ENCODE measurements at places on chromosomes 7 and 10.
A peak's percentile ranks its signal among the peaks of the same experiment; 100 is the strongest.

DNA sequence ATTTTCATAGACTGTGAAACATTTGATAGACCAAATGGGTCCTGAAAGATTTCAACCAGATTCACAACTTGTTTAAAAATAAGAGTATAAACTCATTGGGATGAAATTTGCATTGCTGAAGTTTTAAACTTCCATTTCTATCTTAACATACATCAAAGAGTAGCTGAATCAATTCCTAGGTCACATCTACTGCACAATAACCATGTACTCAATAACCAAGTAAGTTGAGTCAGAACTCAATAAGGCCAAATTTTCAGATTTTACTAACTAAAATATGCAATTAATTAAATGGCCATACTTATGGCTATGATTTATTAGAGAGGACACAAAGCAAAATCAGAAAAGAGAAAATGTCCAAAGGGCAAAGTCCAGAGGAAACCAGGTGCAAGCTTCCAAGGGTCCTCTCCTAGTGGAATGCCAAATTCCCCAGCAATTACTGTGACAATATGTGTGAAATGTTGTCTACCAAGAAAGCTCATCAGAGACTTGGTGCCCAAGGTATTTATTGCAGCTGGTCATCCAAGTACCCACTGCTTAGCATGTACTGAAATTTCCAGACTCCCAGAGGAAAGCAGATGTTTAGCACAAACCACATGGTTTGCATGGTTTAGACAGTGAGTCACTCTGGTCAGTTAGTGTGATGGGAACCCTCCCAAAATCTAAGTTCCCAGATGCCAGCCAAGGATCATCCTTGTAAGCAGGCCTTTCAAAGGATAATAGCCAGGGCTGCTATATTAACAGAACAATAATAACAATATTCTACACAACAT is 238.9 kb downstream of the IPMK start:
- no peak for DNase-seq

GRCh38 chr7:149690688-149691446 is 82.5 kb downstream of the ZNF467 start:
- no peak for DNase-seq

GRCh38 chr7:140888087-140888486 is 36.6 kb downstream of the BRAF start:
- no peak for DNase-seq

DNA sequence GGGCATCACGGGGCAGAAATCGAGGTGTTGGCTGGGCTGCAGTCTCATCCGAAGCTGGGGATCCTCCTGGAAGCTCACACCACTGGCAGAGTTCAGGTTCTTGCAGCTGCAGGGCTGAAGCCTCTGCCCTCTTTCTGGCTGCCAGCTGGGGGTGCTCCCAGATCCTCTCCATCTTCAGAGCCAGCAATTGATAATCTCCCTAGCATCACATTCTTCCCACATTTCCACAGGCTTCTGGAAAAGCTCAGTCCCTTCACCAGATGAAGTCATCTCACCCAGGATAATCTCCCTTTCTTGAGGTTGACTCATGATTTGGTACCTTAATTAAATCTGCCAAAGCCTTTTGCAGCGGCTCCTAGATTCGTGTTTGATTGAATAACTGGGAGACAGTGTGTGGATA is 55.2 kb downstream of the NRP1 start:
- DNase-seq: no peak

GRCh38 chr7:29304756-29305155 is 110.2 kb downstream of the CHN2 start:
- DNase-seq: no peak

GRCh38 chr10:33201056-33201780 is 133.2 kb downstream of the NRP1 start:
- no peak for DNase-seq

- DNase-seq: no peak
Measured at GRCh38 chr7:11480143-11480542, 351.9 kb downstream of the THSD7A start.

- DNase-seq: peak; percentile 45
Measured at GRCh38 chr7:156666368-156667109, 26.0 kb downstream of the RNF32 start.

- DNase-seq: no peak
Measured at GRCh38 chr10:77297393-77297739, 340.2 kb downstream of the KCNMA1 start.

GRCh38 chr7:100509231-100509630 is 25.5 kb downstream of the NYAP1 start:
- DNase-seq: no peak

DNA sequence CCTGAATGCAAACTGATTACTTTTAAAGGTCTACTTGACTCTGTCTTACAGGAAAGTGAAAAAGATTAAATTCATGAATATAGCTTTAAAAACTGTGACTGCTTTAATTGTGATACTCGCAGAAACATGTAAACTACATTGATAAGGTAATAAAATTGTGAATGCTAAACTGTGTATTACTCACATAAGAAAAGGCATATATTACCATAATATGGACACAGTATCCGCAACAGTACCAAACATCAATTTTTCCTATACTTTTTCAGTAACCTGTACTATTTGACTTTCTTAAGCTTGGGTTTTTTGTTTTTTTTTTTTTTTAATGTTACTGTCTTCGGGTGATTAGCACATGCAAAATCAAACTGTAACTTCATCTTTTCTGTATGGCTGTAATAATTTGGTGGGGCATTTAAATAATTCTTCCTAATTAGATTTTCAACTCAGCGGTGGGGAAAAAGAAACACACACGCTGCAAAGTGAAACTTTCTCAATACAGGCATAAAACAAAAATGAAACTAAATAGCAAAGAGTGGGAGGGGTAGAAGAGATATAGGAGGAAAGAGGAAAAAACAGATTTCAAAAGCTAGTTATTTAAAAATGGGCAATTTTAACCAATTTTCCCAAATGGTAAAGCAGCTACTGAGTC is 23.2 kb downstream of the NT5C3A start:
- no peak for DNase-seq

DNA sequence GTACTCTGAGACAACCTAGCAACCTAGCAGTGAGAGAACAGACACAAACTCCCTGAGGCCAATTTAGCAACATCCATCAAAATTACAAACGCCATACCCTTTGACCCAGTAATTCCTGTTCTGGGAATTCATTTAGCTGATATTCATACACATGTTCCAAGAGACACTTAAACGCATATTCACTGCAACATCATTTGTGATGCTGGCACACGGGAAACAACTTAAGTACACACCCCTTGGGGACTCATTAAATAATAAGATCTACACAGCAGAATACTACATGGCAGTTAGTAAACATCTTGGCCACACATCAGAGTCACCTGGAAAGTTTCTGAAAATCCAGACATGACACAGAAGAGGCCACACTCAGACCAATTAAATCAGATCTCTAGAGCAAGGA is 17.6 kb downstream of the NUDCD3 start:
- no peak for DNase-seq

GRCh38 chr10:62069452-62070178 is 168.1 kb downstream of the ARID5B start:
- no peak for DNase-seq

- no peak for DNase-seq
Measured at GRCh38 chr7:2956526-2957368, 86.9 kb downstream of the CARD11 start.

DNA sequence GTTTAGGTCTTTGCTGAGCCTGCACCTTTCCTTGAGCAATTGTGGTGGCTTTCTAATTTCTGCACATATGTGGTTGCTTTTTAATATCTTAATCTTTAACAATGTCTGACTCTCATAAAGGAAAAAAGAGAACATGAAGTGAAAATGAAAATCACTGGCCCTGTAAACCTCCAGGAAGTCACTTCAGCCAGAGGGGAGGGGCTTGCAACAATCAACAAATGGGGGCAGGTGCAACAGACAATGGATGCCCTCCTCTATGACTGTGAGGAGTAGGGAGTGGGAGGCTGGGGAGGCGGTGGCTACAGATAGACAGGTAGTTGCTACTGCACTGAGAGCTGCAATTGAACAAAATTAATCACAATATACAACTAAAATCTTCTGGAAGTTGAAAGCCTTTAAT is 1377.4 kb downstream of the XPNPEP1 start:
- DNase-seq: no peak

DNA sequence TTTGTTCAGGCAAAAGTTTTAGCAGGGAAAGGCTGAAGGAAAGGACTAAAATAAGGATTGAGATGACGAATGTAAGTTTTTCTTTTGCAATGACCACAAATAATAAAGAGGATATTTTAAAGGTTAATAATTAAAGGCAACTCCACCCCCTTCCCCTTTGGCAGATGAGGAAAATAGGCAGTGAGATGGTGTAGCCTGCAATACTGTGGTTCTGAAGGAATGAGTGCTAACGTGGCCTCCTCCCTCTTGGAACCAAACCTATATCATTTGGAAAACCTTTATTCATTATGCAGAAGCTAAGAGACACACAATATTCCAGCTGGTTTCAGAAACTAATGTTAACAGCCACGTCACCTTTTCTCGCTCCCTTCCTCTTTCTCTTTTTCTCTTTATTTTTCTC is 70.9 kb upstream of the COL1A2 start:
- no peak for DNase-seq

- no peak for DNase-seq
Measured at GRCh38 chr10:42732266-42732665, 50.3 kb upstream of the BMS1 start.

DNA sequence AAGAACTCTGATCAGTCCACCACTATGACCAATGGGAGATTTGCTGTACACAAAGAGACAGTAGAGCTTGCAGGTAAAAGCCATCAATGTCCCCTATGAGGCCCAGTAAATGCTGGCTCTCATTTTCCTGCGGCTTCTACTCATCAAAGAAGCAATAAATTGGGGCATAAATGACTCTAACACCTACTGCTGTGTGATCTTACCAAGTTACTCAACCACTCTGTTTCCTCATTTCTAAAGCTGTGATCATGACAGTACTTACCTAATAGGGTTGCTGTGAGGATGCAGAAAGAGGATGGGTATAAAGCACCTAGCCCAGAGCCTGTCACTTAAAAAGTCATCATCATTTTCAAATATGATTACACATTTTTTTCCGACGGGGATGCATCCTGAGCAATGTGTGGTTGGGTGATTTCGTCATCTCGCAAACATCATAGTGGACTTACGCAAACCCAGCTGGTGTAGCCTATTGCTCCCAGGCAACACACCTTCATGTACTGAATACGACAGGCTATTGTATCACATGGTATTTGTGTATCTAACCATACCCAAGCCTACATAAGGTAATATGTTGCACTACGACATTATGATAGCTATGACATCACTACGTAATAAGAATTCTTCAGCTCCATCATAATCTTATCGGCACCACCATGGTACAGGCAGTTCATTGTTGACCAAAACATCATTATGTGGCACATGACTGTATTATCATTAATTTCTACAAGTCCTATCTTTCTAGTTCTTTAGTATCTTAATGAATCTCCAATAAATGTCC is 7.1 kb upstream of the MGMT start:
- no peak for DNase-seq

GRCh38 chr7:33243319-33243881 is 114.0 kb downstream of the BBS9 start:
- DNase-seq: no peak

DNA sequence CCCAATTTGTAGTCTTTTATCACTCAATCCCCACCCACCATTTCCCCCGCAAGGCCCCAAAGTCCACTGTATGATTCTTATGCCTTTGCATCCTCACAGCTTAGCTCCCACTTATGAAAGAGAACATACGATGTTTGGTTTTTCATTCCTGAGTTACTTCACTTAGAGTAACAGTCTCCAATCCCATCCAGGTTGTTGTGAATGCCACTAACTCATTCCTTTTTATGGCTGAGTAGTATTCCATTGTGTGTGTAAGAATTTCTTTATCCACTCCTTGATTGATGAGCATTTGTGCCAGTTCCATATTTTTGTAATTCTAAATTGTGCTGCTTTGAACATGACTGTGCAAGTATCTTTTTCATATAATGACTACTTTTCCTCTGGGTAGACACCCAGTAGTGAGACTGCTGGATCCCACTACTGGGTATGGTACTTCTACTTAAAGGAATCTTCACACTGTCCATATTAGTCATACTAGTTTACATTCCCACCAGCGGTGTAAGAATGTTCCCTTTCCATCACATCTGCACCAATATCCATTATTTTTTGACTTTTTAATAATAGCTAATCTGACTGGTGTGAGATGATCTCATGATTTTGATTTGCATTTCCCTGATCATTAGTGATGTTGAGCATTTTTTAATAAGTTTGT is 152.6 kb downstream of the JMJD1C start:
- no peak for DNase-seq

DNA sequence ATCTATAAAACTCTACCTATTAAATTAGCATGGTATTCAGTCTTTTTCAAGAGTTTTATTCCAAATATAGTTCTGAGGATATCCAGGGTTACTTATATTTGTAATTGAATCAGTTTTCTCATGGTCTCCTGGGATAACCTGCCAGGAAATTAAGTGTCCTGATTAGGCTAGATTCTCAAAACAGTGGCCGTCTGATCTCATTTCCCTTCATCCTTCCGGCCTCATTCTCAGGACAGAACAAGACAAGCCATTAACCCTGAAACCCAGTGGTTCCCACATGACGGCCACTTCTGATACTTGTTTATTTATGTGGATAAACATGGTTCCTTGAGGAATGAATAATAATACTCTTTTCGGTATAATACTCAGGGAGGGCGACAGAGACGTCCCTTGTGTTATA is 417.6 kb upstream of the POT1 start:
- DNase-seq: no peak

- DNase-seq: no peak
Measured at GRCh38 chr10:5457741-5458140, 41.6 kb downstream of the CALML5 start.

- DNase-seq: no peak
Measured at GRCh38 chr7:70711452-70711851, 420.5 kb upstream of the GALNT17 start.

DNA sequence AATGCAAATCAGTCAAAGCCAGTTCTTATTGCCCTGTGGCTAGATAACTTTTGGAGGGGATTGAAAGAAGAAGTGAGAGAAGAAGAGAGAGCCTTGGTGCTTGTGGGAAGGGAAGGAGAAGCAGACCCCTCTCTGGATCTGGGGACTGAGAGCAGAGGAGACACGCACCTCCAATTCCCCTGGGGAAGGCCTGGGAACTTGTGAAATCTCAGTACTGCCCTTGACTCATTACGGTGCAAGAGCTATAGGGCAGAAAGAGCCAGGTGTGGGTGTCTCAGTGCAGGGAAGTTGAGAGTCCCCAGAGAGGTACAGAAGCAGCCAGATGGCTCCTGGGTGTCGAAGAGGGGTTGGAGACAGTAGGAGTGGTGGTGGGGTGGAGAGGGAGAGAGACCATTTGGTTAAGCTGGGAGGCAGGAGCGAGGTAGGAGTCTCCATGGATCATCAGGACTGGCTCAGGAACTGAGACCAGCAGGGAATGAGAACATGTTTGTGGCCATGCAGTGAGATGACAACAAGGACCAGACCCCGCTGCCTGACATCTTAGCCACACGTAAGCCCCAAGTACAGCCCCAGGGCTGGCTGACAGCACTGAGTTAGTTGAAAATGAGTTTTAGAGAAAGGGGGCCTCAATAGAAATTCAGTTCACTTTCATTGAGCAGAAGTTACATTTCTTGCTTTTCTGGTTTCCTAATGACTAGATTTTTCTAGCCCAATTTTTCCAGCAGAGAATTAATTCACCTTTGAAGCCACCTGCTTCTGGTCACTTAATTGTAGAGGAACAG is 238.2 kb downstream of the BUB3 start:
- DNase-seq: no peak

GRCh38 chr10:29012926-29013554 is 275.8 kb upstream of the LYZL1 start:
- no peak for DNase-seq

GRCh38 chr10:30028006-30028737 is 31.2 kb downstream of the JCAD start:
- DNase-seq: no peak

All from mucosa of descending colon (tissue), 3 donors.